ENCODE measurements at places on chromosomes 5 and 9. TPM values are rescaled to one million over a fixed set of nuclear protein-coding genes. Genes with fewer than 3 reads are reported as not detected.
A peak's percentile ranks its signal among the peaks of the same experiment; 100 is the strongest.

DNA sequence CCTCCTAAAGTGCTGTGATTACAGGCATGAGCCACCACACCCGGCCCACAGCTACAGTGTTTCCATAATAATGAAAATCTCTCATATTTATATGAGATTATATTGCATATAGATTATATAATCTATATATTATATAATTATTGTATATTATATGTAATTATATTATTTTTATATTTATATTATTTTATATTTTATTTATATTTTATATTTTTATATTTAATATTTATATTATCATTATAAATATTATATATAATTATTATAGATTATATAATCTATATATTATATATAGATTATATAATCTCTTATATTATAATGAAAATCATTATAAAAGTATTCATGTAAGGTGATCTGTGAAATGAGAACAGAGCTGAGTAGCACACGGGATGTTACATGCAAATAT is 11.5 kb downstream of the ANKRD18B start:
- no peak overlapping the region for H3K4me3 ChIP-seq
- H3K27ac ChIP-seq: no peak overlapping the region

DNA sequence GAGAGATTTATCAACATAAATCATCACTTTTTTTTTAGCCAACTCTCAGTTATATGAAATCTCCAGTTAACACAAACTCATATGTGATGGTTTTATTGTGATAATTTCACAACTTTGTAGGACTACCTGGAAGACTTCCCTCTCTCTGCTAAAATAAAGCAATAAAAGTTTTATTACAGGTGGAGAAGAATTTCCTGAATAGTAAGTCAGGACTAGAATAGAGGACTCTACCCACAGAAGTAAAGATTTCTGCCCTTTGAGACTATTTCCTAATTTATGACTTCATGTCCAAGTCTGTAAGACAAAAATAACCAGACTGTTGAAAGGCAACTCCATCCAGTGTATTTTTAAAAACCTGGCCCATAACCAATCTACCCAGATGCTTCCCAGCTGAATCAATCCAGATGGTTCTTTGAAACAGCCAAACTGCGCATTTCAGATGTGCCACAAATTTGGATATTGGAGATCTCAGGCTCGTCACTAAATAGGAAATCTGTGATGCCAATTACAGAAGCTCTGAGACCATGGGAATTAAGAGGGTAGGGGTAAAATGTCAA is 234.0 kb upstream of the NMUR2 start:
- no peak overlapping the region for H3K4me3 ChIP-seq
- H3K27me3 ChIP-seq: no peaks in the 10 kb centered on the region
- no peak for DNase-seq
- no peaks in the 10 kb centered on the region for H3K36me3 ChIP-seq

DNA sequence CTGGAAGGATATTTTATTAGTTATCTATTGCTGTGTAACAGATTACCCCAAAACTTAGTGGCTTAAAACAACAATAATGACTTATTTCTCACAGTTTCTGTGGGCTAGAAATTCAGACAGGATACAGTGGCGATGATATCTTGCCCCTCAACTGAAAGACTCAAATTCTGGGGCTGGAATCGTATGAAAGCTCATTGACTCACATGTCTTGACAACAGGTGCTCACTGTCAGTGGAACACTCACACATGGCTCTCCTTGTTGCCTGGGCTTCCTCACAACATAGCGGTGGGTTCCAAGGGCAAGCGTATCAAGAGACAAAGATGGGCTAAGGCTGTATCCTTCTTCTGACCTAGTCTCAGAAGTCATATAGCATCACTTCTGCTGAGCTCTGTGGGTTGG is 3.7 kb upstream of the GNPDA1 start:
- H3K27me3 ChIP-seq: no peaks in the 10 kb centered on the region
- H3K36me3 ChIP-seq: no peaks in the 10 kb centered on the region

DNA sequence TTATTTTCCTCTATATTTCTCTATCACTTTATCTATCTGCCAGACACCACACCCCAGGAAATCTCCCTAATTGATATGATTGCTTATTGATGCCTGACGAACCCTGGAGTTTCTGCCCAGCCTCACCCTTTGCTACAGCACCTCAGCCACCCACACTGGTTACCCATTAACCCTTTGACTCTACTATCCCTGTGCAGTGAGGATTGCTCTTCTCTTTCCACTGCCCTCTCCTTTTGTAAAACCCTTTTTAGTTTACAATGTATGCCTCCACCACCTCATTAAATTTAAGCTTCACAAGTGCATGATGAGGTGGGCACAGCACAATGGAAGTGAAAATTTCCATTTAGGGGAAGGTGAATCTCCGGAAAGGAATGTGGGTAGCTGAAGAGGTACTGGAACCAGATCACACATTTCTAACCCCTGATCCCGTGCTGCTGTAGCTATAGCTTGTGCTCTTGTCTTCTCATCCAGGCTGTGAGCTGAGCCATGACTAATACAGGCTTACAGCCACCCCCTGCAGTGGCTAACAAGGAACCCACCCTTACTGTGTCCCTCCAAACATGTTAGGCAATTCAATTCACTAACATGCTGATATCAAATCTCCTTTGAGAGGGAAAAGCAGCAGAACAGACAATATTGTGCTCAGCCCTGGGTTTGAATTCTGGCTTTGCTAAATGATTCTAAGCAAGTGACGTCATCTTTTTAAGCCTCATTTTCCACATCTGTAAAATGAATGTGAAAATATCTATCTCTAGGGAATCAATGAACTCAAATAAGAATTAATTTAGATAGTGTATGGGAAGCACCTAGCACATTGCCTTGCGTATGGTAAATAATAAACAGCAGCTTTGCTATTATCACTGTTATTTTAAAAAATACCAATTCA is 186.9 kb upstream of the TRIM32 start:
- H3K36me3 ChIP-seq: no peaks in the 10 kb centered on the region
- H3K27ac ChIP-seq: no peak overlapping the region
- no peaks in the 10 kb centered on the region for H3K27me3 ChIP-seq
- DNase-seq: no peak

DNA sequence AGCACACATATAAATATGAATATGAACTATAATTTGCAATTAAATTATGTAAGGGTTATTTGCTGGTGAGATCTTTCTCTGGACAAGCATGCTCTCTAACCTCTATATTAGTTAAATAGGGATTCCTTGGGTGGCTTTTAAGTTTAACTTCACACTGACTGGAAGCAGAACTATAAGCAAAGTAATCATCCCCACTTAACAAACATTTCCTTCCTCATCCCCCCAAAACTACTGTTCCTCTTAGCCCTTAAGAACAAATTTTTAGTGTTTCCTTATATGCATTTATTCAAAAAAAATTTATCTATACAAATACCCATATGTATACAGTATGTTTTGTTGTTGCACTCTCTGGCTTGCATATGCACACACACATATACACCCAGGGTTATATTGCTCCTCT is 512.1 kb upstream of the MEF2C start:
- H3K4me1 ChIP-seq: no peaks in the 10 kb centered on the region
- H3K27ac ChIP-seq: no peak overlapping the region
- DNase-seq: no peak
- no peaks in the 10 kb centered on the region for H3K27me3 ChIP-seq

- no peak for DNase-seq
- no peak overlapping the region for H3K4me3 ChIP-seq
- no peaks in the 10 kb centered on the region for H3K27me3 ChIP-seq
- H3K36me3 ChIP-seq: no peaks in the 10 kb centered on the region
Measured at GRCh38 chr5:81552852-81553566, 159.1 kb upstream of the ACOT12 start.

GRCh38 chr9:114580609-114581193 is 6.9 kb upstream of the ATP6V1G1 start:
- no peaks in the 10 kb centered on the region for H3K36me3 ChIP-seq
- H3K27ac ChIP-seq: no peak overlapping the region
- no peaks in the 10 kb centered on the region for H3K4me1 ChIP-seq
- no peak for DNase-seq
- H3K4me3 ChIP-seq: no peak overlapping the region

- no peak overlapping the region for H3K27ac ChIP-seq
- H3K36me3 ChIP-seq: no peaks in the 10 kb centered on the region
- peak; percentile 83 for DNase-seq
- no peak overlapping the region for H3K4me3 ChIP-seq
- peaks cover 36% of the 10 kb centered on the region for H3K4me1 ChIP-seq
Measured at GRCh38 chr9:92590377-92590776, 54.6 kb upstream of the ECM2 start.

Gene JAK2
- 58.9 TPM for total RNA-seq
